ENCODE measurements at places on chromosomes 3 and 15.

DNA sequence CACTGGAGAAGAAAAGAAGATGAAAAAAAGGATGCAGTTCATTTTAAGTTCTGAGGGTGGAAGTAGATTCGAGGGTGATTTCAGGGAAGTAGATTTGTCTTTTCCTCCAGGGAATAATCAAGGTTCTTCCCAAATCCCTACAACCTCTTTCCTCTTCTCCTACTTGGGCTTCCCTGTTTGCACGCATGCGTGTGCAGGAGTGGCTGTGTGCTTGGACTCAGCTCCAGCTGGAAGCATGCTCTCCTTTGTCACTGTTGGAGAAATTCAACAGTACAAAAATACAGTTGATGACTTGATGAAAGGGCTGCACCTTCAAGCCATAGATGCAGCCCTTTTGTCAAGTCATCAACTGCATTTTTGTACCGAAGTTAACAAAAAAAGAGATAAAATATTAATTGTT is 3.8 kb downstream of the OR5K2 start:
- DNase-seq, result no peak

- no peak for DNase-seq
Measured at GRCh38 chr3:126418661-126419131, 24.0 kb downstream of the CFAP100 start.

DNA sequence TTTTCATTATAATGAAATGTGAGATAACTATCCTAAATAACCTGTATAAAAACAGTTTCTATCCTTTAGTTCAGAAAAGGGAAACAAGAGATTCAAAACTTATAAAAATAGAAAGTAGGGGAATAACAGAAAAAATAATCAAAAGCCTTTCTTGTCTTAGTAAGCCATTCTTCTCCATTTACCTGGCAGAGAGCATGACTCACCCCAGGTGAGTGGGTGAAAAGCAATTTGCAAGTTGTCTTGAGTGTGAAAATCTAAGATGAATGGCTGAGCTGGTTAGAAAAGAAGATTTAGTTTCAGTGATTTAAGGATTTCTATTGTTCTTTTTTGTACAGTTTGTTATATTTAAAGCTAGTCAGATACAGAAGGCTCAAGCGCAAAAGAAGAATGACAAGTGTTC is 702.0 kb downstream of the GRM7 start:
- DNase-seq, result no peak

GRCh38 chr3:66427951-66428474 is 72.8 kb downstream of the LRIG1 start:
- no peak for DNase-seq

GRCh38 chr3:115415246-115415996 is 207.9 kb upstream of the GAP43 start:
- no peak for DNase-seq

- DNase-seq, result no peak
Measured at GRCh38 chr3:173778251-173778650, 380.7 kb downstream of the NLGN1 start.

Data from HT-29 (cell line).